ENCODE measurements at places on chromosomes 16 and 17. TPM values are rescaled to one million over a fixed set of nuclear protein-coding genes. Genes with fewer than 3 reads are reported as not detected.

DNA sequence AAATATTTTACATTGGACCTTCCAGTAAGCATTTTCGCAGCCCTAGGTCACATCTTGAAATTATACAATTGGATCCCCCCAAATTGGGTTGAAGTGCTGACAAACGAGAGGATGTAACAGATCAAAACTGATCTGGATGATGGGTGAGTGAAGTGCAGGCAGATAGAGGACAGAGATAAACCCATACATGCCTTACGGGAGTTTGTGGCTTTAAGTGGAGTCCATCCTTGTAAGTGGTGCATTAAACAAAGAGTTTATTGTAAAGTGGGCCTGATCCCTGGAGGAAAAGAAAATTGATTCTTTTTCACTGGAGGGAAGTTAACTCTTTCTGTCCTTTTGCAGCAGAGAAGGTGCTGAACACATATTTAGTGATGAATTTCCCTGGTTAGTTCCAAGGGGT lies 39.0 kb upstream of the KCNJ2 start:
- no peaks in the 10 kb centered on the region for H3K36me3 ChIP-seq
- no peak overlapping the region for H3K4me3 ChIP-seq
- H3K4me1 ChIP-seq: peaks cover 2% of the 10 kb centered on the region
- H3K27ac ChIP-seq: no peak overlapping the region
- H3K27me3 ChIP-seq: no peaks in the 10 kb centered on the region

DNA sequence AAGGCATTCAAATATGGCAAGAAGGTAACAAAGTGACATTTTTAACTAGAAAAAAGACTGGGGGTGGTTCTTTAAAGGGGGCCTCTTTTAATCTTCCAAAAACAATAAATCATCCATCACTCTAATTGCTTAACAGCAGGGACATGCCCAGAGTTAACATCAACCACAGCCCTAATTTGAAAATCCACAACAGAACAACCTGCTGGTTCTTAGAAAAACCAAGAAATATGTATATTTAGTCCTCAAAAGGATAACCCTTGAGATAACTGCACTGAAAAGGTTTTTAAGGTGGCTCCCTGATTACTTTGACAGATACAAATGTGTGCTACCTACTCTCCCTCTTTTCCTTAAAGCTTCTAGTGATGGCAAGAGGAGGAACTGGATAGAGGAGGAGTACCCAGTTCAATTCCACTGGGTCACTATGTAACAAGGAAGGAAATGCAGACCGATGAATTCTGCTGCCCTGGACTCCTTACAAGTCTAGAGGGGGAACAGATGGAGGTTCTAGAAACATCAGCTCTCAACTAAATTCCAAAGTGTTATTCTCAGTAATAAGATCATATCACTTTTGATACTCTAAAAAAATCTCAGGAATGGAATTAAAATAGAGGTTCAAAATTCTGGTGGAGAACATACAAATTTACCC lies 54.3 kb downstream of the N4BP1 start:
- no peak overlapping the region for H3K27ac ChIP-seq
- no peak for DNase-seq
- no peaks in the 10 kb centered on the region for H3K4me1 ChIP-seq
- H3K36me3 ChIP-seq: no peaks in the 10 kb centered on the region
- no peak overlapping the region for H3K4me3 ChIP-seq

GRCh38 chr16:8729779-8730334 lies 55.4 kb downstream of the ABAT start:
- no peak for DNase-seq
- H3K27me3 ChIP-seq: no peaks in the 10 kb centered on the region
- H3K27ac ChIP-seq: no peak overlapping the region
- no peak overlapping the region for H3K4me3 ChIP-seq

GRCh38 chr17:51155416-51155815 lies 2.1 kb downstream of the NME1 start:
- no peaks in the 10 kb centered on the region for H3K4me1 ChIP-seq
- no peak for DNase-seq
- no peak overlapping the region for H3K27ac ChIP-seq

- H3K36me3 ChIP-seq: no peaks in the 10 kb centered on the region
- H3K27me3 ChIP-seq: no peaks in the 10 kb centered on the region
- no peak for DNase-seq
- no peaks in the 10 kb centered on the region for H3K4me1 ChIP-seq
- no peak overlapping the region for H3K4me3 ChIP-seq
Observed at GRCh38 chr16:492211-492875, 35.2 kb upstream of the CAPN15 start.

The KRT40 gene
- total RNA-seq: not detected
